ENCODE measurements at places on chromosomes 3 and 15.

GRCh38 chr15:75673426-75674235 lies 25.9 kb downstream of the SNX33 start:
- DNase-seq, result no peak

DNA sequence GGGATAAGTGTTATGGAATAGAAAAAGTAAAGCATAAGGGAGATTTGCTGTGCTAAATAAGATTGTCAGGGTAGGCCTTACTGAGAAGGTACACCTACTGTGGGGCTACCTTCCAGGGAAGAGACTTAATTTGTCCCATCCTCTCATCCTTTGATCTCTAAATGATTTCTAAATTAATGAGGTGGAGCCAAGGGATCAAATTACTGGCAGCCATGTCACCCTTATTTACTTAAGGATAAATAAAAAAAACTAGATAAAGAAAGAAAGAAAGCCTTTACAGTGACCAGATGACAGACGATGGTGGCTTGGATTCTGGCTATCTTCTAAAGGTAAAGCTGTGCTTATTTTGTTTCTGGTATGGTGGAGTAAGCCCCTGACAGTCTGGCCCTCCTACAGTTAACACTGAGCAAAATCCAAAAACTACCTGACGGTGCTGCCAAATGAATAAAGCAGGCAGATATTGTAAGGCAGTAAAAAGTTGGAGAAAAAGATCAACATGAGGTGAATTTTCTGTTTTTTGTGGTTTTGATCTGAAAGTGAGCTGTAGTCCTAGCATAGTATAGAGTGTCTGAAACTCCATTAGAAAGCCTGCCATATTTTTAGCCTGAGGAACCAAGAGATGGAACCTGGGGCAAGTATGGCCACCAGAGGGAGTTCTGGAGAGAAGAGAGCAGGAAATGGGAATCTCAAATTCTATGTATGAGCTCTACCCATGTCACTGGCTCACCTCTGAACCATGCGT lies 285.1 kb upstream of the MANF start:
- DNase-seq, result peak; percentile 58

GRCh38 chr3:124792341-124793040 lies 62.2 kb downstream of the UMPS start:
- DNase-seq, result no peak

GRCh38 chr3:186217820-186218164 lies 108.9 kb upstream of the ETV5 start:
- no peak for DNase-seq

- no peak for DNase-seq
Observed at GRCh38 chr15:90701880-90702630, 15.1 kb upstream of the BLM start.
